Natural killer cell (primary cell): ENCODE measurements at places on chromosomes 2 and 18. TPM values are rescaled to one million over a fixed set of nuclear protein-coding genes. Genes with fewer than 3 reads are reported as not detected.

GBX2 gene
- not detected for total RNA-seq

LONRF2 gene
- not detected for total RNA-seq

- no peak overlapping the region for H3K27ac ChIP-seq
- H3K4me1 ChIP-seq: no peaks in the 10 kb centered on the region
- H3K27me3 ChIP-seq: no peaks in the 10 kb centered on the region
- no peaks in the 10 kb centered on the region for H3K36me3 ChIP-seq
- H3K4me3 ChIP-seq: no peak overlapping the region
Observed at GRCh38 chr2:16312771-16313170, 352.9 kb downstream of the CYRIA start.

STK17B gene
- total RNA-seq: 295 TPM

FOXI3 gene
- total RNA-seq: not detected

MC4R gene
- not detected for total RNA-seq

DNA sequence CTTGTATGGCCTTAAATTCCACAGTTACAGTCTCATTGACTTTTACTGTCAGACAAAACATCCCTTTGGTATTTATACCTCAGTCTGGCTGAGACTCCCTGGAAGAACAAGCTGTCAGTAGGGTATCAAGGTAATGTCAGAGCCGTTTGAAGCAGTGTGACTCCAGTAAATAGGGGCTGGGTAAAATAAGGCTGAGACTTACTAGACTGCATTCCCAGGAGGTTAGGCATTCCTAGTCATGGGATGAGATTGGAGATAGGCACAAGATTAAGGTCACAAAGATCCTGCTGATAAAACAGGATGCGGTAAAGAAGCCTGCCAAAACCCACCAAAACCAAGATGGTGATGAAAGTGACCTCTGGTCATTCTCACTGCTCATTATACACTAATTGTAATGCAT, 219.5 kb upstream of the SKOR2 start:
- no peak overlapping the region for H3K4me3 ChIP-seq
- H3K4me1 ChIP-seq: no peaks in the 10 kb centered on the region
- no peak for DNase-seq
- no peaks in the 10 kb centered on the region for H3K36me3 ChIP-seq
- H3K27ac ChIP-seq: no peak overlapping the region
- no peaks in the 10 kb centered on the region for H3K27me3 ChIP-seq

BCL11A gene
- total RNA-seq: 2.6 TPM

DNA sequence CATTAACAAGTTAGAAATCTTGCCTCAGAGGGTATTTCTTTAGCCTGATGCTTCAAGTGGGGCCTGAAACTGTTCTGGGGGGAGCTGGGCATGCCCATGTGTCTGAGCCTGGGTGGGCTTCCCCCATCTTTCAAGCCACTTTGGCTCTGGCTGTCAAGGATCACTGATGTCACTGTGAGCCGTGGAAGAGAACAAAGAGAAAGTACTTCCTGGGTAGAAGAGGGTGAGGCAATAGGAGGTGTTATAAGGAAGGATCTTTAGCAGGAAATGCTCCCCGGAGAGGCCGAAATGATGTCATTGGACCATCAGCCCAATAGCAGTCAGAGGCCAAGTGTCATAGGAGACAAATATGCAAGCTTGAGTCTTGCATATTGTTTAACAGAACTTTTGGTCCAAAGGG, 228.4 kb upstream of the MEX3C start:
- peaks cover 2% of the 10 kb centered on the region for H3K27me3 ChIP-seq
- no peak overlapping the region for H3K4me3 ChIP-seq
- no peak overlapping the region for H3K27ac ChIP-seq

CXCR2 gene
- total RNA-seq: 24.3 TPM

CETN1 gene
- not detected for total RNA-seq

ZNF396 gene
- 1.2 TPM for total RNA-seq

UBE2E3 gene
- total RNA-seq: 59.3 TPM

GRCh38 chr2:172994864-172995263, 80.8 kb upstream of the MAP3K20 start:
- H3K36me3 ChIP-seq: no peaks in the 10 kb centered on the region
- H3K4me1 ChIP-seq: no peaks in the 10 kb centered on the region
- H3K4me3 ChIP-seq: no peak overlapping the region
- no peaks in the 10 kb centered on the region for H3K27me3 ChIP-seq
- H3K27ac ChIP-seq: no peak overlapping the region

ASXL3 gene
- total RNA-seq: not detected

DNA sequence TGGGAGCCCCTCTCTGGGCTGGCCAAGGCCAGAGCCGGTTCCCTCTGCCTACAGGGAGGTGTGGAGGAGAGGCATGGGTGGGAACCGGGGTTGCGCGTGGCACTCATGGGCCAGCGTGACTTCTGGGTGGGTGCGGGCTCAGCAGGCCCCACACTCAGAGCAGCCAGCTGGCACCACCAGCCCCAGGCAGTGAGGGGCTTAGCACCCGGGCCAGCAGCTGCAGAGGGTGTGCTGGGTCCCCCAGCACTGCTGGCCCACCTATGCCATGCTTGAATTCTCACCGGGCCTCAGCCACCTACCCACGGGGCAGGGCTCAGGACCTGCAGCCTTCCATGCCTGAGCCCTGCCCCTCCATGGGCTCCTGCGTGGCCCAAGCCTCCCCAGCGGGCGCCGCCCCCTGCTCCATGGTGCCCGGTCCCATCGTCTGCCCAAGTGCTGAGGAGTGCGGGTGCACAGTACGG, 248.5 kb upstream of the HNMT start:
- H3K27me3 ChIP-seq: no peaks in the 10 kb centered on the region
- no peak overlapping the region for H3K27ac ChIP-seq
- no peak overlapping the region for H3K4me3 ChIP-seq
- no peaks in the 10 kb centered on the region for H3K36me3 ChIP-seq
